ENCODE measurements at places on chromosomes 16 and 17.
A peak's percentile ranks its signal among the peaks of the same experiment; 100 is the strongest.

GRCh38 chr16:9932919-9933653, 249.1 kb downstream of the GRIN2A start:
- no peak for DNase-seq

- DNase-seq: peak; percentile 62
These were observed 28.8 kb downstream of the ZCCHC14 start for GRCh38 chr16:87463722-87464690.

GRCh38 chr17:37647856-37648255, 4.6 kb upstream of the DDX52 start:
- DNase-seq: no peak

GRCh38 chr16:55056585-55057401, 126.1 kb downstream of the IRX5 start:
- DNase-seq: no peak

- no peak for DNase-seq
These were observed 43.7 kb downstream of the CA4 start for GRCh38 chr17:60193482-60193881.

GRCh38 chr16:3444032-3444388, 530 bp downstream of the NAA60 start:
- peak; percentile 51 for DNase-seq

- DNase-seq: no peak
These were observed 419.0 kb upstream of the ASIC2 start for GRCh38 chr17:33712120-33712519.

GRCh38 chr17:27473190-27473747, 17.0 kb downstream of the KSR1 start:
- no peak for DNase-seq

DNA sequence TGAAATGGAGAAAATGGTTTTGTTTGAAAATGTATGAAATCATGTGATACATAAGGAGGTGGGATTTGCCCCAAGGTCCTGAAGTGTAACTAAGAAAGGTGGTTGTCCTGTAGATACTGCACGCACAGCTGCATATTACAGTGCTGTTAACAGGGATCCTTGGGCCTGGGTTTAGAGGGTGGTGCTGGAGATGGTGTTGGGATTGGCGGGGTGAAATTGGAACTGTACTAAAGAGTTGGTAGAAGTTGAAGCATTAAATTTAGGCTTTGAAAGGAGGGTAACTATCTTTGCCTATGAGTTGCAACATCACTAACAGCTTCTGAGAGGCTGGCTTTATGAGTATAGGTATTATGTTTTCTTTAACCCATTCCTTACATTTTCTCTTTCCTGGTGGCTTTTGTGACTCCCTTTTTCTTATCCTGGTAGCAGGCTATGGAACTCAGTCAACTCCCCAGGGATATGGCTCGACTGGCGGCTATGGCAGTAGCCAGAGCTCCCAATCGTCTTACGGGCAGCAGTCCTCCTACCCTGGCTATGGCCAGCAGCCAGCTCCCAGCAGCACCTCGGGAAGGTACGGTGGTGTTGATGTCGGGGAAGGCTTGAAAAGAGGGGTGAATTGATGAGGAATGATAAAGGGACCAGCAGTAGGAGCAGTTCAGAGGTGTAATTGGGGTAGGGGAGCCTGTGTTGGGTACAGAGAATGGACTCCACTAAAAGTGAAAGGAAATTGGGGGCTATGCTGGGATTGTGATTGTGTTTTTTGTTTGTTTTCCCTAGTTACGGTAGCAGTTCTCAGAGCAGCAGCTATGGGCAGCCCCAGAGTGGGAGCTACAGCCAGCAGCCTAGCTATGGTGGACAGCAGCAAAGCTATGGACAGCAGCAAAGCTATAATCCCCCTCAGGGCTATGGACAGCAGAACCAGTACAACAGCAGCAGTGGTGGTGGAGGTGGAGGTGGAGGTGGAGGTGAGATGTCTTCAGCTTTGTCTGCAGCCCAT, 3.8 kb downstream of the FUS start:
- no peak for DNase-seq

- no peak for DNase-seq
These were observed at the start of gene GSG1L2 for GRCh38 chr17:9821921-9822320. GSG1L2 (minus strand) TSS chr17:9822079; CDS start chr17:9822071, 8 bp downstream.

- no peak for DNase-seq
These were observed 8.2 kb downstream of the NXPH3 start for GRCh38 chr17:49583889-49584288.

DNA sequence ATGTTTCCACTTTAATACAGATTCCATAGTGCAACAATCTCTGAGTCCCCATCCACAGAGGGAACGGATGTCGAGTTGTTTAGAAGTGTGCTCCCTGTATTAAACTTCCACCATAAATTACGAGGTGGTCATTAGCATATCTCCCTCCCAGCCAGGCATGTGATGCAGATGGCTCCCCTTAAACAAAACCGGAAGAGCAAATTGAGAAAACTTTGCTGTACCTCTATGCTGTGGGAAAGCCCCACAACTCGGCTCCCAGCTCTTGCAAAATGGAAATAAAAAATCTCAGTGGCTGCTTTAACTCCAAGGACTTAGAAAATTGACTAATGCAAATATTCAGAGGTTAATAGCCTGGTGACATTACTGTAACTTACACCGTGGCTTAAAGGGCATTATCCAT, 290.9 kb downstream of the MAF start:
- no peak for DNase-seq

- no peak for DNase-seq
These were observed 11.0 kb upstream of the RCVRN start for GRCh38 chr17:9916108-9916507.

DNA sequence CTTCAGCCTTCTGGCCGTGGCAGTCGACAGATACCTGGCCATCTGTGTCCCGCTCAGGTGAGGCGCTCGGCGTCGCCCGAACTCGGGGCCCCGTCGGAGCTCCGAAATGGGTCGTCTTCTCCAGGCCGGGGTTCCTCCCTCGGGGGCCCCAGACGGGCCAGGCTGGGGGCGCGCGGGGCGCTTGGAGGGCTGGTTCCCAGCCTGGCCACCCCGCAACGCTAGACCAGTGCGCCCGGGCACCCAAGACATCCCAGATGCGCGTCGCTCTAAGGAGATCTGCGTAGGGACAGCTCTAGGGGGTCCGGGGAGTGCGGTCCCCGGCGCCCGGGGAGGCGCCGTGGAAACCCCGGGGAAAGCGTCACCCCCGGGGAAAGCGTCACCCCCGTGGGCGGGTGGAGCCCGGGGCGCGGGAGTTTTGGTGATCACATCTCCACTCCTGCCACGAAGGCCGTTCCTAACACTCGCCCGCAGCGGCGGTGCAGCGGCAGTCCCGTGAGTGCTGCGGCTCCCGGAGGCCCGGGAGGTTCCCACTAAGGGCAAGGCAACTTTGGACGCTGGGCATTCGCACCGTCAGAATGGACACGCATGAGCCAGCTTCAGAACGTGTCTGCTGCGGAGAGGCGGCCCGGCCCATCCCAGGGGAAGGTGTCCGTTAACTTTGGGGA, 729 bp downstream of the ADORA2B start:
- peak; percentile 37 for DNase-seq

DNA sequence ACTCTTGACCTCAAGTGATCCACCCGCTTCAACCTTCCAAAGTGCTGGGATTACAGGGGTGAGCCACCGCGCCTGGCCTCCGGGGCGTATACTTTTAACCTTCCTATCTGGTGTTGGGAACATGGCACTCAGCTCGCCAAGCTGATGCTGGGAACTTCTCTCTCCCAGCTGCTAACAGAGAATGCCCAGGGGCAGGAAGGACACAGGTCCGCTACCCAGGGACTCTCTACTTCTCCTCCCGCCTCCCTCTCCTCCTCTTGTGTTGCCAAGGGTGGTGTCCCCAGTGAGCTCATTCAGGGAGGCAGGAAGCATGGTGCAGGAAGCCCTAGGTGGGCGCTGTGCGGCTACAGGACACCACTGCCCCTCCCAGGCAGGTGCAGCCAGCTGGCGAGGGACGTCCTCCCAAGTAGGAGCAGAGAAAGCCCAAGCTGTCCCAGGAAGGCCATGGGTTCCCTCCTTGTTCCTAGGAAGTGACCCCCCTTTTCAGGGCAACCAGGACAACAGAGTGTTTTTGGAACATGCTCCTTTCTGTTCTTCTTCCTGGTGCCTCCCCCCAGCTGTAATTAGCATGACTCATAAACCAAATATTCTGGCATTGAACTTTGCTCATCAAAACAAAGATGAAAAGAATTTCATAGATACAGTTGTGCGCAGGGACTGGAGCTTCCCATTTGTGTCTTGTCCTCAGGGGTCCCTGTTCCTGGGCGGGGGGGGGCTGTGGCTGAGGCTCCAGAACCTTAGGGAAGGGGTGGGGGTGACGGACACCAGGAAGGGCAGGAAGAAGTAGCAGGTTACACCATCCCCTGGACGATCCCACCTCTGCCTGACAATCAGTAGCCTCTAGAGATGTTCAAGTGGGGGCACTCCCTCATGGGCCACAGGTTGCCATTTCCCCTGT, 2.7 kb downstream of the C1QTNF1 start:
- no peak for DNase-seq

- DNase-seq: peak; percentile 54
These were observed 611 bp downstream of the RRAD start for GRCh38 chr16:66924527-66925321.

GRCh38 chr17:45092911-45093430, 31.9 kb downstream of the NMT1 start:
- DNase-seq: no peak

GRCh38 chr17:29661213-29661612, 38.5 kb upstream of the CORO6 start:
- no peak for DNase-seq

- DNase-seq: no peak
These were observed 358.3 kb upstream of the SOX9 start for GRCh38 chr17:71762526-71762925.

DNA sequence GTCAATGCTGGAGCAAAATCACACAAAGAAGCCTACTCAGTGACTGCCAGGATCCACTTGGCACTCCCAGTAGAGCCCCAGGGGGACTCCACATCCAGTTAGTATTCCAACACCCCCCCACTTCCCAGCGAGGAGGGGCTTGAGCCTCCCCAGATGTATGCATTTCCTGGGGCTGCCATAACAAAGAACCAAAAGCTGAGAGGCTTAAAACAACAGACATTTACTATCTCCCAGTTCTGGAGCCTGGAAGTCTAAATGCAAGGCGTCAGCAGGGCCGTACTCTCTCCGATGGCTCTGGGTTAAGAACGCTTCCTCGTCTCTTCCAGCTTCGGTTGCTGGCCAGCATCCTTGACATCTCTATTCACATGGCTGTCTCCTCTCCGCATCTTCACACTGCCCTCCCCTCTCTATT, 23.0 kb upstream of the GNA13 start:
- DNase-seq: no peak

DNA sequence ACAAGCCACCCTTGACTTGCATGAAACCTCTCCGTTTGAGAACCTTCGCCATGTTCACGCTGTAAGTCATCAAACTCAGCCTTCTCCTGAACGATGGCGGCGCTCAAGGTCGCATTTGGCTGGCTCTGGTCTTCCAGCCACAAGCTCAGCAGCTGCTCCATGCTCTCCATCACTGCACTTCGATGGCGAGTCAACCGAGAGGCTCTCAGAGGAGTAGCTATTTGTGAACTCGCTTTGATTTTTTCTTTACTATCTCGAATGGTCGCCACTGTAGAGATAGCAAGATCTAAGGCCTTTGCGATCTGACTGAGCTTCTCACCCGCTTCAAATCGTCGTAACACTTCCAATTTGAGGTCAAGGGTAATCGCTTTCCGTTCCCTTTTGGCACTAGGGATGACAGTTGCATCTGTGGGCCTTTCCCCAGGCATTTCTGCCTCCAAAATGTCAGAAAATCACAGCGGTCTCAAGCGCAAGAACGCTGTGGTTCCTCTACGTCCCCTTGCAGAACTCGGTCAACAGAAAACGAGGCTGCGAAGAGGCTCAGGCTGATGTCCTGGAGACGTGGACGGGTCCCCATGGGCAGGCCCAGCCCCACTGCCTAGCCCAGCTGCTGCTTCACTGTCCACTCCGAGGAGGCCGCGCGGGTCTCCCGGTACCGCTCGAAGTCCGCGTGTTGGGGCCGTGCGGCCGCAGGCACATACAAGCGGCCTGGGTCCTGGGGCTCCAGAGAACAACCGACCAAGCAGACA, 23.1 kb downstream of the DEF8 start:
- DNase-seq: no peak
